ENCODE measurements at places on chromosomes 1 and 21. TPM values are rescaled to one million over a fixed set of nuclear protein-coding genes. Genes with fewer than 3 reads are reported as not detected.

SLC25A24 gene
- 52.9 TPM for total RNA-seq

IL6R gene
- total RNA-seq = 23.3 TPM

ORC1 gene
- total RNA-seq = 6.2 TPM

TCHHL1 gene
- total RNA-seq = not detected

TMEM269 gene
- not detected for total RNA-seq

UBE2U gene
- total RNA-seq = under 0.01 TPM

INSRR gene
- not detected for total RNA-seq

S100A5 gene
- not detected for total RNA-seq

NOC2L gene
- total RNA-seq = 129 TPM

USP21 gene
- 10.5 TPM for total RNA-seq

MANEAL gene
- total RNA-seq = 0.15 TPM

TSPEAR gene
- not detected for total RNA-seq

OR2T29 gene
- not detected for total RNA-seq

FMO3 gene
- total RNA-seq = not detected
